Activated naive CD8-positive, alpha-beta T cell treated with anti-CD3 and anti-CD28 coated beads, Interleukin-2, amount 50 U/mL, for 16 hours (primary cell): ENCODE measurements at places on chromosomes 4 and X.

GRCh38 chr4:185623444-185624258 lies 88.3 kb upstream of the PDLIM3 start:
- no peak for DNase-seq

GRCh38 chrX:45372151-45372550 lies 171.5 kb upstream of the DIPK2B start:
- no peak for DNase-seq

DNA sequence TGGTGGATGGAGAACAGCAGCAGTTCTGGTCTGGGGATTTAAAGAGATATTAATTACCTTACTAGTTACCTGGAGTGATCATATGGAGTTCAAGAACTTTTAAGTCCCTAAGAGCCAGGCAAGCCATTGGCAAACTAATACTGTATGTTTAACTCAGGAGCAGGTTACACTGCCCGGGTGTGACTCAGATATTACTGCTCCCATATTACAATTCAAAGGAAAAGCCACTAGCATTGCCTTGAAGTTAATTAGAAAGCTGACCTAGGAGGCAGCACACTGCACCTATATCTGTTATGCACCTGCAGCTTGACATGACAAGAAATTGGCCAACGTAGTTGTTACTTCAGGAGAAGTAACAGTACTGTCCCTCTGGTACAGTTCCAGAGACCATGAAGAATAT lies 47.2 kb downstream of the GRK4 start:
- no peak for DNase-seq

DNA sequence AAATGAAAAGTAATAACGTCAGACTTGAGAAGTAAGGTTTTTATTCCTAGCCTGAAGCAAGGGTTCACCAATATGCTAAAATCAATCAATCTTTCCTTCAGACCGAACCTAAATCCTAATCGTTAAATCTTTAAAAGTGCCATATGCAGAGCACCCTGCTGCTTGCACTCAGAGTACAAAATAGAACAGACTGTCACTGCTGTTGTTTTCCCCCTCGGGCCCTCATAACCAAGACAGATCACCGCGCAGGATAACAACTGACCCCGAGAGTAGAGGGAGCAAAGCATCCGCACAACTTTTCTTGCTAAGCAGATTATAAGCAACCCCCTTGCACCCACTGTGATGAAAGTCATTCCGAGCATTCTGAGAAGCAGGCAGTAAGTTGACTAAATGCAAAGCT lies 550.9 kb upstream of the NDST4 start:
- DNase-seq, result no peak

DNA sequence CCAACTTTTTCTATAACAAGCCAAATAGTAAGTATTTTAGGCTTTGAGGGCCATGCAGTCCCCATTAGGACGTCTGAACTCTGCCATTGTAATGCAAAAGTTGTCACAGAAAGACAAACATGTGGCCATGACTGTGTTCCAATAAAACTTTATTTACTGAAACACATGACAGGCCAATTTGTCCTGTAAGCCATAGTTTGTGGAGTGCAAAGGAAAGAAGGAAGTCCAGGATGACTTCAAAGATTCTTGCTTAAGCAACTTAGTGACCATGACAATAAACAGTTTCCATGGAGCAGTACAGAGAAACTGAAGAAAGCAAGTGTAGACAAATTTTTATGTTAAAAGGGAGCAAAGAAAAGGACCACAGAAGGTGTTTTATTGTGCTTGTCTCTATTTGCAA lies 35.0 kb upstream of the MYOZ2 start:
- no peak for DNase-seq

GRCh38 chrX:123835661-123836371 lies 24.0 kb upstream of the XIAP start:
- DNase-seq, result no peak

DNA sequence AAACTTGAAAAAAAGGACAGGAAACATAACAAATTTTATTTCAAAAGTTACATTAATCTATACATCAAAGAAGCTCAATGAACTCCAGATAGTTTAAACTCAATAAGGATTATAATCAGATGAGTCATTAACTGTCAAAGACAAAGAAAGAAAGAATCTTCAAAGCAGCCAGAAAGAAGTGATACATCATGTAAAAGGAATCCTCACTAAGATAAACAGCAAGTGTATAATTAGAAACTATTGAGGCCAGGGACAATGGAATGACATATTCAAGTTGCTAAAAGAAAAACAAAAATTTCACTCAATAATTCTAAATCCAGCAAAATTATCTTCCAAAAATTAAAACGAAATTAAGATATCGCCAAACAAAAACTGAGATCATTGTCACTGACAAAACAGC lies 161.6 kb upstream of the NWD2 start:
- no peak for DNase-seq

- DNase-seq, result no peak
Measured at GRCh38 chr4:6470502-6471306, 1.7 kb downstream of the PPP2R2C start.

DNA sequence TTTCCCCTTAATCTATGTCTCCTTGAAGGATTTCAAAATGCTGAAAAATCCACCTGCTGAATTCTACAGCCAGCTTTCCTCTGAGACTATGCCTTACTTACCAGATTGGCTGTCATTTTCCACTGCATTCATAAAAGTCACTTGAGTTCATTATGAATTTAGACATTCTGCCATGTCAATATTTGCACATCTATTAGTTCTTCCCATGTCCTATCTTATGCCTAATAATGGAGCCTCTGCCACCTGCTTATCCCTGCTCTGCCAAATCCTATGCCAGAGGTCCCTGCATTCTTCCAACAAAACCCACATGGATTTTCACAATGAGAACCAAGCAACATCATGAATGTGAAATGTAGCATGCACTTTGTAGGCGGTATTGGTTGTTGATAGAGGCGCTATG lies 42.6 kb downstream of the GASK1B start:
- DNase-seq, result no peak

DNA sequence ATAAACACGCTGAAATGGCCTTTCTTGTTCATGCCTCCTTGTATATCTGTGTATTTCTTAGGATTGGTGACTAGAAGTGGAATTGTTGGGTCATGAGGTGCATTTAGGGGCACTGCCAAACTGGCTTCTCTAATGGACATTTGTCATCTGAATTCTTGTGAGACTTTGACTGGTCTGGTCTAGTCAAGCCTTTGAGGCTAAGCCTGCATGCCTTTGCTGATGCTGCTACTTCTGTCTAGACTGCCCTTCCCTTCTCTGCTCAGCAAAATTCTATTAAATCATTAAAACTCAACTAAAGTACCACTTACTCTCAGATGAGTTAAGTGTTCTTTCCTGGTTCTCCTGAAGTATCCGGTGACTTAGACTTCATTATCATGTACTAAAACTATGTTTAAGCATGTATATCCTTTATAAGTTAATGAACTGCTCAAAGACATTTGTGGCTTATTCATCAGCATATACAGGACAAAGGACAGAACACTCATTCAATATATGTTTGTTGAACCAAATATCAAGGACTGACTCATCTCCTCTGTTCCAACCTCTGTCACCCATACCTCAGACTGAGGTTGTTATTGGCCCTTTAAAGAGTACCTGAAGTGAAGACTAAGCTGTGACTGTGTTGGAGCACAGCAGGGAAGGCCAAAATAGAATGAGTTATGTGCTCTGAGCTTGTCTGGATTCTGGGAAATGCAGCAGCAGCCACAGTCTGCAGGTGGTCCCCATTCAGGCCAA lies 9.0 kb downstream of the TCEAL1 start:
- DNase-seq, result no peak

DNA sequence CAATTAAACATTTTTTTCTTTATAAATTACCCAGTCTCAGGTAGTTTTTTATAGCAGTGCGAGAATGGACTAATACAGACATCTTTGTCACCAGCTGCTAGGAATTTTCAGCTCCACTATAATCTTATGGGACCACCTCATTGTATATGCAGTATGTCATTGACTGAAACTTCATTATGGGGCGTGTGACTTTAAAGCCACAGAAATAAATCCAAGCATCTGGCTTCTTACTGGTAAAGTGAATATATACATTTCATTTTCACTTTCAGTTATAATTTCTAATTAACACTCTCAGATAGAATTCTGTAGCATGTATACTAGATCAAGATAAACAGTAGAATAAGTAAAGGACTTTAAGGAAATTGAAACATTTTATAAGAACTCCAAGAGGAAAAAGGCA lies 21.9 kb downstream of the IL15 start:
- DNase-seq, result no peak

GRCh38 chrX:49263631-49264030 lies 879 bp downstream of the FOXP3 start:
- no peak for DNase-seq

- DNase-seq, result no peak
Measured at GRCh38 chrX:44223150-44223549, 120.3 kb downstream of the EFHC2 start.

DNA sequence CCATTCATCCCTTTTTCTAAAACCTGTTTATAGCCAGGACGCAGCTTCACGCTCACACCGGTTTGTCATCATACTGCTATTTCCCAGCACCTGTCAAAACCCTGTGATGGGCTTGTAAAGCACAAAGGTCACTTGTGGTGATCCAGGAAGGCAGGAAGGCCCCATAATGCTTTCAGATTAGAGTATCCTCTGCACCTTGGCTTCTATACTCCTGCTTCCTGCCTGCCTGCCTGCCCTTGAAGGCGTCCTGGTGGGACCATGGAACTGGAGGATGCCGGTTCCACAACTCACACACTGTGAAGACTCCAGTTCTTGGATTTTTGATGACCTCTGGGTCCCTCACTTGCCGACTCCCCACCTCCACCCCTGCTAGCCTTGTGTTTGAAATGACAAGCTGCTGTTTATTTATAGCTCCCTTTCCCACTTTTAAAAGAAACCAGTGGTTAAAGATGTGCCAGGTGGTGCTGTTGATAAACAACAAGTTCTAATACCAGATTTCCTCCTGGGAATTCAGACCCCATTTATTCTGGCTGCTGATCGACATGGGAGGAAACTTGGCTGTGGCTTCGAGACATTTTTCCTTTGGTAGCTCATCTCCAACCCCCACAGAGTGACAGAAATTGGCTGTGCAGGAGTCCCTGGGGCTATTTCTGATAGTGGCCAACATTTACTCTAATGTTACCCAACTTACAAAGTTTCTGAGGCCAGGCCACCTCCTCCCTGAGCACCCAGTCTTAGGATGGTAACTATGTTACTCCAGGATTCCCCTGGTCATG lies 211.5 kb downstream of the KDR start:
- no peak for DNase-seq

GRCh38 chr4:74665346-74665745 lies 129.0 kb downstream of the BTC start:
- DNase-seq, result no peak

- DNase-seq, result no peak
Measured at GRCh38 chr4:14022456-14022855, 394.9 kb upstream of the BOD1L1 start.

DNA sequence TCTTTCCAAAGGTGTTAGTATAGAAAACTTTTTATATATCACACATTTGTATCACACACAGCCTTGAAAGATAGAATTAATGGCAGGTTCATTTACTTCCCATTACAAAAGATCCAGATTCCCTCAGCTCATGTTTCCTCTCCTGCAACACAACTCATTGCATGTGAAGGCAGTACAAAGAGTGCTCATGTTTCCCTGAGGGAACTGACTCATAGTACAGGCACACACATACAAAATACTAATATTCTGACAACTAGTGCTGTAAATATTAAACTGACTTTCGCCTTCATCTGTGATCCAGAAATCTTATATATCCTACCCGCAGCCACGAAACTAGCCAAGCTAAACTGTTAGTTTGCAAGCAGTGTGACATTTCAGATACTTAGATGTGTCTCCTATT lies 819.8 kb upstream of the PCDH7 start:
- DNase-seq, result no peak

GRCh38 chrX:74911494-74911893 lies 13.8 kb downstream of the NEXMIF start:
- DNase-seq, result no peak

- no peak for DNase-seq
Measured at GRCh38 chr4:184801781-184802696, 23.7 kb downstream of the ACSL1 start.

- DNase-seq, result no peak
Measured at GRCh38 chr4:61320154-61320553, 120.0 kb downstream of the ADGRL3 start.

GRCh38 chr4:145012841-145013240 lies 85.2 kb downstream of the ANAPC10 start:
- DNase-seq, result no peak

- DNase-seq, result no peak
Measured at GRCh38 chr4:43357252-43357974, 464.9 kb downstream of the GRXCR1 start.

- DNase-seq, result no peak
Measured at GRCh38 chrX:1164322-1165288, 47.8 kb downstream of the CRLF2 start.

- DNase-seq, result no peak
Measured at GRCh38 chr4:106818764-106819163, 217.3 kb downstream of the DKK2 start.

GRCh38 chr4:67687636-67688035 lies 13.3 kb downstream of the UBA6 start:
- no peak for DNase-seq

DNA sequence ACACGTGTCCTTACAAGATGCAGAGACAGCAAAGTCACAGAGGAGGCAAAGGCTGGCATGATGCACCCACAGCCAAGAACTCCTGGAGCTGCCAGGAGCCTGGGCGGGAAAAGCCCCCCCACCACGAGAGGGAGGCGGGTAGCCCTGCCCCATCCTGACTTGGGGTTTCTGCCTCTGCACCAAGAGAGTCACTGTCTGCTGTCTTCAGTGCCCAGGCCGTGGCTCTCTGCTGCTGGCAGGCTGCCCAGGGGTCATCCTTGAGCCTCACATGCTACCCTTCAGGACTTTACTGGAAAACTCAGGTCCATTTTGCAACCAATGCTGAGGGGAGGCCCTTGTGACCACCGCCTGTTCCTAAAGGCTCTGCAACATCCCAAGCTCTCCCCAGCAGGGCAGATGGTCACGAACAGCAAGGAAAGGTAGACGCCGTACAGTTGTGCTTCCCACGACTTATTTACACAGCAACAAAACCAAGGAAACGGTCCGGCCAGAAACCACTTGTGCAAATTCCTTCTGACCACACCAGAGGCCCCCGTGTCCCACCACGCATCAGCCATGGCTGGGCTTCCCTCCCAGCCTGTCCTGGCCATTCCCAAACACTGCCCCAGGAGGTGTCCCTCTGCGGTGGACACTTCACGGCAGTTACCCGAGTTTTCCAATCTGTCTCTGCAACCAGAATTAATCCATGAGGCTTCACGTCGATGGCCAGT lies 56.9 kb downstream of the ACOX3 start:
- DNase-seq, result no peak

- no peak for DNase-seq
Measured at GRCh38 chr4:8218371-8219031, 19.4 kb downstream of the SH3TC1 start.
